ENCODE measurements at places on chromosomes 1 and 21.

- no peak for DNase-seq
Observed at GRCh38 chr1:18803851-18804250, 55.6 kb downstream of the TAS1R2 start.

DNA sequence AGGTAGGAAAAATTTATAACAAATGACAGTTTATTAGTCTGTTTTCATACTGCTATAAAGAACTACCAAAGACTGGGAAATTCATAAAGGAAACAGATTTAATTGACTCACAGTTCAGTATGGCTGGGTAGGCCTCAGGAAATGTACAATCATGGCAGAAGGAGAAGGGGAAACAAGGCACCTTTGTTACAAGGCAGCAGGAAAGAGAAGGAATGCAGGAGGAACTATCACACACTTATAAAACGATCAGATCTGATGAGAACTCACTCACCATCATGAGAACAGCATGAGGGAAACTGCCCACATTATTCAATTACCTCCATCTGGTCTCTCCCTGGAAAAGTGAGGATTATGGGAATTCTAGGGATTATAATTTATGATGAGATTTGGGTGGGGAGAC, 61.3 kb downstream of the ASB17 start:
- no peak for DNase-seq

DNA sequence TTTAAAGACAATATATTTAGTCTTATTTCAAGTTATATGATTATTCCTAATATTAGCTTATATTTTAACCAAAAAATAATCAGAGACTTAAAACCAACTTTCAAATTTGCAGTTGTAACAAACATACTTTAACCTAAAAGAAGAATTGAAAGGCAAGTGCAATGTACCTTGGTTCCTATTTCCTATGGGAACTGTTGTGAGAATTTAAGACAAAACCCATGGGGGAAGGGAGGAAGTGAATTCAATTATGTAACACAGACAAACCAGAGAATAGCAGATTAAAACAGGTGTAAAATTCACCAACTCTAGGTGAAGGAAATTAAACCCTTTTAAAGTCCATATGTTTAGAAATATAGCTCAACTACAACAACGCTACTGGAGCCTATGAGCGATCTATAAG, 22.6 kb upstream of the CR2 start:
- DNase-seq = no peak

DNA sequence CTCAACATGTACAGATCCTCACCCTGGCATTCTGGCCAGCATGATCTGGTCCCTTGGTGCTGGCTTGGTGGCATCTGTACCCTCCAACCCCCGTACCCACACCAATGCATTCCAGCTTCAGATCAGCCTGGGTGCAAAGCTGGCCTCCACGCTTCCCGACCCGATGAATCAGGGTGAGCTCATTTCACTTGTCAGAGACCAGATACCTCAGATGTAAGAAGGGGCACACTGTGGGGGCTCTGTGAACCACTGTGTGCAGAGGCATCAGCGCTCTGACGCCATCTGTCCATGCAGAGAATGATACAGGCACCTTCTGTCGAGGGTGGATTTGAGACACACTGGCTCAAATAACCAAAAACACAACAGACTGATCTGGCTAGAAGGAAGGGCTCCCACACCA, 76.6 kb downstream of the DMRTB1 start:
- no peak for DNase-seq

DNA sequence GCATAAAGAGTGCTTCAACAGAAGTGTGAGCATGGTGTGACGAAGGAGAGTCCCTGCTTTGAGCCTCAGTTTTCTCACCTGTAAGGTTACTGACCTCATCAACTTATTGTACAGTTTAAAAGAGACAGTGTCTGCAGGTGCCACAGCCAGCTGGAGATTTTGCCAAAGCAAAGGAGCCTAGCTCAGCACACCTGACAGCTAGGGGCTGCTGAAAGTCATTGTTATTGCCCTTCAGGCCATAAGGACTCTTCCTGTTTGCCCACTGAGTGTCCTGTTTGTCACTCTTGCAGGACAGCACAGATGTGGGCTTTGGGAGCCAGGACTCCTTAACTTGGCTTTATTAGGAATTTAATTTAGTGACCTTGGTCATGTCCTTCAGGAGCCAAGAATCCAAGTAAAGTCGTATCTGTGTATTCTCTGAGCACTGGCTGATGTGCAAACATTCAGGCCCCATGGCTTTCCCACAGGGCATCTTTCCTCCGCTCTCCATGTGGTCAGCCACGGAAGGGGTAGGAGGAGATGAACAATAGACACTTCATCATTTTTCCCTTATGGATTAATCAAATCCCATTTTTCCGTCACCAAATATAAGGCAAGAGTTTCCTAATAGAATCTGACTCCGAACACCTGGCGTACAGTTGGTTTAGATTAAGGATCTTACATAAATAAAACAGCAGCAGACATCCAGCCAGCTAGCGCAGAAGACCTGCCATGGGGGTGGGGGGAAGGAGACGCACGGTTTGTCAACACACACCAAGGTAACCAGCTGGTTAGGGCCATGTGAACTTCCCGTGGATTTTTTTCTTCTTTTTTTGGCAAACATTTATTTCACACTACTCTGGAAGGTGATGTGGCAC, 43.1 kb upstream of the KANK4 start:
- no peak for DNase-seq

DNA sequence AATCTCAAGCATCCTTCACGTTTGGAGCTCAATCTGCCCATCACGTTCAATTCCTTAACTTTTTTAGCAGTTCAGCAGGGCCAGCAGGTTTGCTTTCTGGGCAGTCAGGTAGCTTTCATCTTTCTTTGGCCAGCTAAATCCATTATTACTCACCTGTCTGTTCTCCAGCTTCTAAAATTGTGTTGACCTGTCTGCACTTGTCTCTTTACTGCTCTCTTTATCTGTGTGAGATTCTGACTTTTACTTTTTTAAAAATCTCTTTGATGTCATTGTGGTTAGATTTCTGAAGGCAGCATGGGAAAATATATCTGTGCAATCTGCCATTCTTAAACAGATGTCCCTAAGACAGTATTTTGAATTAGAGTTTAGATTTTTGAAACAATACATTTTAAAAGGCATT, 24.9 kb upstream of the CYYR1 start:
- no peak for DNase-seq

- DNase-seq = no peak
Observed at GRCh38 chr1:162903246-162903645, 42.3 kb upstream of the CCDC190 start.

GRCh38 chr21:44444286-44444931, 10.9 kb upstream of the LRRC3 start:
- no peak for DNase-seq

DNA sequence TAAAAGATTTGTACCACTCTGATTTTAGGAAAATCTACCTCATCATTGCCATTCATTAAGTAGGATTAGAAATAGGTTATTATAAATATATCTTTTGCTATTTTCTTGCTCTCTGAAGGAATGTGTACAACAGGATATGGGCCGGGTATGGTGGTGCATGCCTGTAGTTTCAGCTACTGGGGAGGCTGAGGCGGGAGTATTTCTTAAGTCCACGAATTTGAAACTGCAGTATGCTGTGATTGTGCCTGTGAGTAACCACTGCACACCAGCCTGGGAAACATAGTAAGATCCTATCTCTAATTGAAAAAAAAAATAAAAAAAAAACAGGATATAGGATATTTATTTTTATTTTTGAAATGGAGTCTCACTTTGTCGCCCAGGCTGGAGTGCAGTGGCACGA, 50.0 kb downstream of the CLIC4 start:
- no peak for DNase-seq

DNA sequence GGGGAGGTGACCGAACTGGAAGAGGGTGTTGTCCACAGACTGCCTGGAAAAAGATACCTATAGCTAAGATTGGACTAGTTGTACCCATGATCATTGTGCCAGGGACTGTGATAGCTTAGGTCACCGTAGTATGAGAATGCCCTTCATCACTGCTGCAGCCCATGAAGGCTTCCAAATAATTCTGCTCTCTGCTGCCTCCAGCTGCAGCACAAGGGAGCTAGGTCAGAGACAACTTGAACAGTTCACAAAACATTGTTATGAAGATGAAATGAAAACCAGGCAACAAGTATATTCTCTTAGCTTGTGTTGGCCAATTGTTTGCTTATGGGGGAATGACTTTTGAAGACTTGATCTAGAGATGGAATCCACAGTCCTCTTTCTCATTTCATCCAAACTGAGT, 246.7 kb downstream of the MRPL39 start:
- DNase-seq = no peak

GRCh38 chr1:21089731-21090130, 87.0 kb downstream of the EIF4G3 start:
- no peak for DNase-seq

GRCh38 chr1:72023063-72023930, 259.0 kb downstream of the NEGR1 start:
- no peak for DNase-seq

- no peak for DNase-seq
Observed at GRCh38 chr1:222739929-222740328, 2.9 kb downstream of the FAM177B start.

DNA sequence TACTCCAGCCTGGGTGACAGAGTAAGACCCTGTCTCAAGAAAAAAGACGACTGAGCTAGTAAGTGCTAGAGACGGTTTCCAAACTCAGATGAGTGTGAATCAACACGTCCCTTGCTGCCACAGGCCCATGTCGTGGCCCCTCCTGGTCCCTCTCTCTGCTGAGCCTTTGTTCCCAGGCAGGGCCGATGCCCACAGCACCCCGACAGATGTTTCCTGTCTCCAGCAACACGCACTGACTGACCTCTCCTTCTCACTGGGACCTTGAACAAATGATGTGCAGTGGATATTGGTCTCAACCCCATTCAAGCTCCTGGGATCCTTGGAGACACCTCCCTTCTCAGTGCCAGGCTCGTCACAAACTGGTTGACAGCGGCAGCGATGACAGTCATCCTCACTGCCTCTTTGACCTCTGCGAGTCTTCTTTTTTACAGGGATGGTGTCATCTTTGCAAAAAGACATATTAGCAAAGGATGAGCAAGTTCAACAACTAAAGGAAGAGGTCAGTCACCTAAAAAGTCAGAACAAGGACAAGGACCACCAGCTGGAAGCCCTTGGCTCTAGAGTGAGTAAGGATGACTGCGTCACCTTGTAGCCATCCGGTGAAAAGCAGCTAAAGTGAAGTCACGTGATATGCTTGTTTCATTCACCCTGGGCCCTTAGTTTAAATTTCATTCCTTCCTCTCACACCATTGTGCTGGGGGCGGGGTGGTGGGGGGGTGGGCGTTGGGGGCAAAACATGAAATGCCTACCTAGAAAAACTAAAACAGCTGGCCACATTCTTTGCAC, 65.8 kb downstream of the FHAD1 start:
- no peak for DNase-seq

DNA sequence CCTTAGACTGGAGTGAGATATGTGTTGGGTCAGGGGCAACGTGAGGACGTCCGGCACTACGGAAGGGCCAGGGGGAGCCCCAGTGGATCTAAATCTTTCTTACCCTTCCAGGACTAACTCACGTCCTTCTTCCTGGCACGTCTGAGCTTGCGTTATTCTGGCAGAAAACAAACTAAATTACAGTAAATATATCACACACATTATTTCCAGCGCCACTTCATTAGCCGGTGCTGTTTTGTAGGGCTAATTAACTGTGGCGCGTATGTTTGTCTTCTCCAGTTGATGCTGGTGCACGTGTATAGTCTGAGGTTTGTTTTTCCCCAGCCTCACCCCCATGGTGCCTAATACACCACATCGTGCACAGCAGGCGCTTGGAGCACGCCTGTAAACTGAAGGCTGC, 59.2 kb downstream of the TLR5 start:
- no peak for DNase-seq

- DNase-seq = no peak
Observed at GRCh38 chr1:233328142-233328921, 808 bp downstream of the MAP3K21 start.

DNA sequence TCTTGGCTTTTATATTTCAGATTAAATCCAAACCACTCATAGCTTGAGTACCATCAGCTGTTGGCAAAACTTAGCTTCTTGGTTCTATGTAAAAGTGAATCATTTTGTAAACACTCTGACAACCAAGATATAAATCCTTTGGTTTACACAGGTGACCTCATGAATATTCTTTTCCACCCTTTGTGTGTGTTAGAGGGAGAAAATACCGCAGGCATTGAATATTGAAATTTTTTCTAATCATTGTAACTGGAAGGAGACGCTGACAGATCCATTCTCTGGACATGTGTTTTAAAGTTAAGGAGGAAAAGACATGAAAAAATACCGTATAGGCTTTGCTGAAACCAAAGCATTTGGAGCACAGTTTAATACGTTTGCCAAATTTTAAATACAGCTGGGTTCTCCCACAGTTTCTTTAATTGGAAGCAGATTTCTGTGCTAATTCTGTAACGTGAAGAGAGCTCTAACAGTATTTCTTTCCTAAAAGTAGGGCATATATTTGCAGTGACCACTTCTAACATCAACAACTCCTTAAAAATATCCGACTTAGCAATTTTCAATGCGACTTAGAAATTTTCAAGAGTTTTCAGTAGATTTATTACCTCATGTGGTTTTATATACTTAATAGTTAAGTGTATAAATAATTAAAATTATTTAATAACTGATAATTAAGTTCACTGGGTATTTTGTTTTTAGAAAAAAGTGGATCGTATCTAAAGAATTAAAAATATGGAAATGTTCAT, 388.2 kb downstream of the USP25 start:
- DNase-seq = no peak

- no peak for DNase-seq
Observed at GRCh38 chr1:223355699-223356098, 8.3 kb downstream of the SUSD4 start.

DNA sequence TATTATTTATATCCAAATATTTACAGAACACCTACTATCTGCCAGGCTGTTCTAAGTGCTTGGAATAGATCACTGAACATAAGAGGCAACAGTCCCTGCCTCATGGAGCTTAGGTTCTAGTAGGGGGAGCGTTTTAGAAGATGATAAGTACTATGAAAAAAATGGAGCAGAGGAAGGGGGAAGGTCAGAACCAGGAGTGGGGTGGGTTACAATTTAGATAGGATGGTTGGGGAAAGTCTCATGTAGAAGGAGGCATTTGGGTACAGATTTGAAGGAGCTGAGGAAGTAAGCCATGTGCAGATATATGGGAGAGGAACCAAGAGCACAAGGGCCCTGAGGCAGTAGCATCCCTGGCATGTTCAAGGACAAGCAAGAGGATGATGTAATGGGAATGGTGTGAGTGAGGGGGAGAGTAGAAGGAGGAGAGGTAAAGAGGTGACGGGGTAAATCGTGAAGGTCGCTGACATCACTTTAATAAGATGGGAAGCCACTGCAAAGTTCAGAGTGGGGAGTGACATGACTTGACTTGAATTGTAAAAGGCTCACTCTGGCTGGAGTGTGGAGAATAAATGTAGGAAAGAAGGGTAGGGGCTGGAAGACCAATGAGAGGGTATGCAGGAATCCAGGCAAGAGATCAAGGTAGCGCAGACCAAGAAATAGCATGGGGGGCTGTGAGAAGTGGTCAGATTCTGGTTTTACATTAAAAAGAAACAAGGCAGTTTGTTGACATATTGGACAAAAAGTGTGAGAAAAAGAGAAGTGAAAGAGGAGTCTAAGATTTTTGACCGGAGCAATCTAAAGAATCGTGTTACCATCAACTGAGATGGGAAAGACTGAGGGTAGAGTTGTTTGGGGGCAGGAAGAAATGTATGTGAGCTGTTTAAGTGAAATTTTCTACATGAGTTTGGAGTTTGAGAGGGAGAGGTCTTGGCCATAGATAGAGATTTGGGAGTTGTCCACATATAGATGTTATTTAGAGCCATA, 92.6 kb downstream of the LPAR3 start:
- DNase-seq = no peak

GRCh38 chr1:240149484-240150094, 57.9 kb downstream of the FMN2 start:
- peak; percentile 10 for DNase-seq

GRCh38 chr1:172211221-172211620, 209.3 kb upstream of the C1orf105 start:
- DNase-seq = no peak

All from Panc1 (cell line).